ENCODE measurements at places on chromosomes 5 and 9.

GRCh38 chr5:98455665-98456064, 317.8 kb upstream of the RGMB start:
- no peak for DNase-seq

DNA sequence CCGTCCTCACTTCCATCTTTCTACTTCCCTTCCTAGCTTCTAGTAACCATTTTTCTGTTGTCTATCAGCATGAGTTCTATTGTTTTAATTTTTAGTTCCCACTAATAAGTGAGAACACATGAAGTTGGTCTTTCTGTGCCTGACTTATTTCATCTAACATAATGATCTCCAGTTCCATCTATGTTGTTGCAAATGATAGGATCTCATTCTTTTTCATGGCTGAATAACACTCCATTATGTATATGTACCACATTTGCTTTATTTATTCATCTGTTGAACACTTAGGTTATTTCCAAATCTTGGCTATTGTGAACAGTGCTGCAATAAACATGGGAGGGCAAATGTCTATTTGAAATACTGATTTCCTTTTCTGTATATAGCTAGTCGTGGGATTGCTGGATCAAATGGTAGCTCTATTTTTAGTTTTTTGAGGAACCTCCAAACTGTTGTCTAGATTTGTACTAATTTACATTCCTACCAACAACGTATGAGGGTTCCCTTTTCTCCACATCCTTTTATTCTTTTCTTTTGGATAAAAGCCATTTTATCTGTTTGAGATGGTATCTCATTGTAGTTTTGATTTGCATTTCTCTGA, 50.3 kb downstream of the NSD1 start:
- no peak for DNase-seq

- no peak for DNase-seq
Observed at GRCh38 chr9:21933281-21933680, 60.9 kb downstream of the CDKN2A start.

GRCh38 chr5:76500633-76501393, 97.7 kb downstream of the IQGAP2 start:
- DNase-seq = no peak

- DNase-seq = no peak
Observed at GRCh38 chr9:110543631-110544051, 35.9 kb downstream of the SVEP1 start.

- DNase-seq = no peak
Observed at GRCh38 chr9:134707731-134708671, 66.4 kb downstream of the COL5A1 start.

GRCh38 chr5:175743676-175744210, 85.9 kb downstream of the HRH2 start:
- peak; percentile 39 for DNase-seq

DNA sequence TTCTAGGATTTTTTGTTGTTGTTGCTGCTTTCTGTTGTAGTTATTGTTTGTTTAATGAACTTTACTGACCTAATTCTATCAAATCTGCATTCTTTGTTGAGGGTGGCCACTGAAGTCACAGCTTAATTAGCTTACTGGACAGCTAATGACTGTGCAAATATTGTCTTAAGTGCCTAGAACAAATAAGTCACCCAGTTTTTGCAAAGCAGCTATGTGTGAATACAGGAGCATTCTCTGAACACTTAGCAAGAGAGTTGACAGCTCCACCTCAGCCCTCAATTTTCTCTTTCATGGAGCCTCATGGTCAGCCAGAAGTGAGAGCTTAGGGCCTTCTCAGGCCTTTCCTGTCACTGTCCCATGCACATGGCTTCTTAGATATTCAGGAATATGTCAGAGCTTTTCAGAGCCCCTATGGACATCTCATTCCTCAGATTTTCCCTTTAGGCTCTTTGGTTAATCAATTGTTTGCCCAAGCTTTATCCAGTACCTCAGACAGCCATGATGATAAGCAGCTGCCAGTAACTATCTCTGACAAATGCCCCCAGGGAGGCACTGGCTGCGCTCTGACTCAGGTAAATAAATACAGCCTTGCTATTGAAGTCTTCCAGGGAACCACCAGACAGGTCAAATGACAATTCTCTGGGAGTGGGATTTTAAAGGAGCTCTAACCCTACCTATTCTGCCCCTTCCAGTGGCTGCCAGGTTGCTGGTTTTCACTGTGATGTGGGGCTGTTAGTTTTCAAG, 241.4 kb upstream of the IL12B start:
- DNase-seq = peak; percentile 36

- DNase-seq = no peak
Observed at GRCh38 chr9:80117031-80117430, 545.3 kb downstream of the TLE4 start.

GRCh38 chr5:111063709-111064322, 7.7 kb upstream of the TSLP start:
- DNase-seq = peak; percentile 58

DNA sequence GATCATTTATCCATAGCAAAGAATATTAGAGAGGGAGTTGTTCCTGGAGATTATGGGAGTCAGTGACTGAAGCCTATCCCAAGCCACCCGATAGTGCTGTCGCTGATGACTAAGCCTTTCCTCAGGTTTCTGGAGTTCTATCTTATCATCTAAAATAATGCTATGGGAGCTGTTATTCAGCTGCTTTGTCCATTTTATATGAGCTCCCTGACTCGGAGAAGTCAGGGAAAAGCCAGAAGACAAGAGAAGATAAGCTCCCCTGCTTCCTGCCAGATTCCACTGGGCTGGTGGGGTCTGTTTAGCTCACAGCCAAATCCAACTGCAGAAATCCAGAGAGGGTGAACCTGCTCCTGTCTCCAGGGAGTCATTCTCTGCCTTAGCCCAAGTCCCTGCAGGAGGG, 148.2 kb downstream of the DROSHA start:
- no peak for DNase-seq

GRCh38 chr5:127567026-127567768, 49.8 kb downstream of the PRRC1 start:
- DNase-seq = no peak

- DNase-seq = no peak
Observed at GRCh38 chr9:91119679-91120078, 242.0 kb downstream of the AUH start.

DNA sequence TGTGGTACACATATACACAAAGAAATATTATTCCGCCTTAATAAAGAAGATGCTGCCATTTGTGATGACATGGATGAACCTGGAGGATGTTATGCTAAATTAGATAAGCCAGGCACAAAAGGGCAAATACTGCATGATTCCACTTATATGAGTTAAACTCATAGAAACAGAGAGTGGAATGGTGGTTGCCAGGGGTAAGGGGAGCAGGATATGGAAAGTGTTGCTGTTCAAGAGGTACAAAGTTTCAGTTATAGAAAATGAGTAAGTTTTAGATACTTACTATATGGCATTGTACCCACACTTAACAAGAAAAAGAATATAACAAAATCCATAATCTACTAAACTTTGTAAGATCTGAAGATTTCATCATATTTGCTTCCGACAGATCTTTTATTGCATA, 252.2 kb downstream of the SYK start:
- DNase-seq = no peak

DNA sequence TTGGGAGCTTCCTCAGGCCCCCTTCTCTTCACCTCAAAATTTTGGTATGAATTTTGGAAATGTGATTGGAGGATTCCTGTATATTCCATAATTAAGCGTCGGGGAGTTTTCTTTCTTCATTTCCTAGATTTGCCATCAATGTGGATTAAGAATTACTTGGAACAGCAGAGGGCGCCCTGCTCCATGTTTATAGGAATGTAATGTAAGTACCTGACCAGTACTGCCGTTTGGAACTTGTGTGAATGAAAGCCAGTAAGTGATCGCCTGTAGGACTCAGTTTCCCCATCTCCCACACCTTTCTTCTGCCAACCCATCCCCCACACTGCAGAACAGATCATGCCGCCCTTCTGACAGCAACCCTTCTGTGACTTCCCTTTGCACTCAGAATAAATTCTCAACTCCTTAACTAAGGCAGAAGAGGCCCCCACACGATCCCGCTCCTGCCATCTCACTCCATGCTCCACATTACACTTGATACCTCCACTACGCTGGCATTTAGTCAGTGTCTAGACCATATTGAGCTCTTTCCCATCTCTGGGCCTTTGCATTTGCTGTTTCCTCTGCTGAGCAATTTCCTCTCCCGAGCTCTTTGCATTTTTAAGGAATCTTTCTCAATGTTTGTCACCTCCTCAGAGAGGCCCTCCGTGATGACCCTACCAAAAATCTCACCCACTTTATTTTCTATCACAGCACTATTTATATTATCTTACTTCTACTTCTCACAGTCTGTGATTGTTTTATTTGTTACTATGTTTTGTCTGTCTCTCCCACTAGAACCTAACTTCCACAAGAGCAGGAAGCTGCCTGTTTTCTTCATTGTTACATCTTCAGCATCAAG, 79.5 kb upstream of the HTR4 start:
- peak; percentile 91 for DNase-seq

DNA sequence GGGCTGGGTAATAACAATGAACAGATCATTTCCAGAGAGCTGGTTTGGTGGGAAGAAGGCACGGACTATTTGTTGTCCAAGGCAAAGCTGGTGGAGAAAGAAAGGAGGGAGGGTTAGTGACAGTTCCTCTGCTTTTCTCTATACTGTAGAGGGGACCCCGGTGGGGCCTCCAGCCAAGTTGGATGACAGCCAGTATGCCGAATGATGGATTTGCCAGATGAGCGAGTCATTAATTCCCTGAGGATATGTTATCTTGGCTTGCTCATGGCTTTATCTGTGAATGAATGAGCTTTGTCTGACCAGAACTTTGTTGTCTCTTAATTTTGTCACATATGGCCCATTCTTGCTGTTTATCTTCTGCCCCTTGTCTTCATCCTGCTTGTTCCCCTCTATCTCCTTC, 158.6 kb upstream of the GLRA1 start:
- no peak for DNase-seq

DNA sequence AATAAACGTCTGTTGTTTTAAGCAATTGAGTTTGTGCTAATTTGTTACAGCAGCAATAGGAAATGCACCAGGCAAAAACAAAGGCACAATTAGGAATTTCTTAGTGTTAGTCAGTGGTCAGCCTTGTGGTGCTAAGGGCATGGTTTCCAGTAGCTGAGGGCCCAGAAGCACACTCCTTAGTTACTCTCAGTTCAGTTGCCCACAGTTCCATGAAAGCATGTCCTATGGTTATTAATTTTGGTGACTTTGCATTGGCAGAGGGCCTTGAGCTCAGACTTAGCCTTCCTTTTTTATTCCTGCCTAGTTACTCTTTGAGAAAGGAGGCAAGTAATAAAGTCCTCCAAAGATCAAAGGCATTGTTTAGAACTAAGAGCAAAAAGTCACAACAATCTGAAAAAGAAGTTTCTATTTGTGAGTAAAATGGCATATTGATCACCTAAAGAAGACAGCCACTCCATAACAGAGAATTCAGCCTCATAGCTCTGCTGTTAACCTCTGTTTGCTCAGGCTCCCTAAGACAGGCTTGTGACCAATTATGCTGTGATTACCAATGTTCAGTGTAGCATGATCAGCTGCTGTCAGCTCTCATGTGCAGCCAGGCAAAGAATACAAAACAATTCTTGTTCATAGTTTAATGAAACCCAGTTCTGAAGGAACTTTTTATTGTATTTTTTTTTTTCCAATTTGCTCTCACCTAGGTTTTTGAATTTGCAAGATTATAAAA, 57.0 kb upstream of the MROH2B start:
- DNase-seq = no peak

GRCh38 chr5:9621379-9621903, 8.7 kb downstream of the TAS2R1 start:
- DNase-seq = peak; percentile 22

GRCh38 chr9:5838884-5839571, 6.1 kb upstream of the ERMP1 start:
- DNase-seq = peak; percentile 84

DNA sequence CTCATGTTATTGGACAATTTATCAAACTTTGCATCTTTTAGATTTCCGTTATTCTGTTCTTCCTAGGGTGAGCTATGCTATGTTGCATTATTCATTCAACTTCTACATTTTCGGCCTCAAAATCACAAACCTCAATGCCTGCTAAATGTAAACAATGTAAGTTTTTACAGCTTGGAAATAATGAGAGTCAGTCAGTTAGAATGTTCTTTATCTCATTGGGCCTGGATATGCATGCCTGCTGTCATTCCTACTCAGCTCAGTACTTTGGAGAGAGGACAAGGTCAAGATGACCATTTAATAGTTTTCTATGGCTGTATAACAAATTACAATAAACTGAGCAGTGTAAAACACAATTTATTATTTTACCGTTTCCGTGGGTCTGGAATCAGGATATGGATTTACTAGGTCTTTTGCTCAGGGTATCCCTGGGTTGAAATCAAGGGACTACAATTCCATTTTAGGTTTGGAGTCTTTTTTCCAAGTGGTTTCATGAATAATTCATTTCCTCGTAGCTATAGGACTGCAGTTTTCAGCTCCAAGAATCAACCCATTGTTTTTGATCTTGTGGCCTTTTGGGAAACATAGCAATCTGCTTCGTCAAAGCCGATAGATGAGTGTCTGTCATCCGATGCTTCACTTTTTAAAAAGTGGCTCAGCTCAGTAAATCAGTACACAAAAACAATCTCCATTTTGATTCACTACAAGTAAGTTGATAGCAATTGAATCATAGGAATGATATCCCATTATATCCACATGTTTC, 1143.2 kb upstream of the CDH6 start:
- no peak for DNase-seq

DNA sequence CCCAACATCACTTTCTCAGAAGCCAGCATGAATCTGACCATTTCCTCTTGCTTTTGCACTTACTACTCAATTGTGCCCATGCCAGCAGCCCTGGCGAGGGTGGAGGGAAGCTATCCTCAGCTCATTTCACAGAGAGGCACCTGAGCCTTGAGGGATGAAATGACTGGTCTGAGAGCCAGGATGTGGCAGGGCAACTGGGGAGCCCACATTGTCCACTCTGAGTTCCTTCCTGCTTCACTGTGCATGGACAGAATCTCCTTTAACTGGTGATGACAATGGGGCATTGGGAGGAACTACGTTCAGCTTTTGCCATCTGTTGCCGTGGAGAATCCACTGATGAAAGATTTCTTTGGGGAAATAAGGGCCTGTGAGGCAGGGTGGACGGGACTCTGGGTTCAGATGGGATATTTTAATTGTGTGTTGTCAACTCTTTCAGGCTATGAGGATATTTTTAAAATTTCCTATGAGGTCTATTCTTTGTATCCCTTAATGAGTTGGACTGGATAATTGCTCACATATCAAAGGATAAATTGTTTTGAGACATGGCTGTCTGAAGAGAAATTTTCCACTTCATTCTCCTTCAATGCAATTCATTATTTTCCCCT, 78.3 kb downstream of the TNC start:
- DNase-seq = no peak

DNA sequence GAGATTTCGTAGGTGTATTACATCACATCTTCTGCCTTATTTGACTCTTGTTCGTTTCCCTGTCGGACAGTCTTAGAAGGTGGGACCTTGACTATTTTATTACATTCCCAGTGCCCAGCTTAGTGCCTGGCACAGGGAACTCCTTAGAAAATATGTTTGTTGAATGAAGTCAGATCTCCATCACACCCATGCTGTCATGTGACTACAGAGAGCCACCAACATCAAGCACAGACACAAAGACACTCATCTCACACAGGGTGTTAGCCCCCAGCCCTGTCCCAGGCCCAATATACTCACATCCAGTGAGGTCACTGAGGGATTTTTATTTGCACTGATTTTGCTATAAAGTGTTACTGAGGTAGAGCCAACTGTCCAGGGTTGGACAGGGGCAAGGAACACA, 692 bp upstream of the SRA1 start:
- no peak for DNase-seq
